ENCODE measurements at places on chromosomes 2 and 18.

DNA sequence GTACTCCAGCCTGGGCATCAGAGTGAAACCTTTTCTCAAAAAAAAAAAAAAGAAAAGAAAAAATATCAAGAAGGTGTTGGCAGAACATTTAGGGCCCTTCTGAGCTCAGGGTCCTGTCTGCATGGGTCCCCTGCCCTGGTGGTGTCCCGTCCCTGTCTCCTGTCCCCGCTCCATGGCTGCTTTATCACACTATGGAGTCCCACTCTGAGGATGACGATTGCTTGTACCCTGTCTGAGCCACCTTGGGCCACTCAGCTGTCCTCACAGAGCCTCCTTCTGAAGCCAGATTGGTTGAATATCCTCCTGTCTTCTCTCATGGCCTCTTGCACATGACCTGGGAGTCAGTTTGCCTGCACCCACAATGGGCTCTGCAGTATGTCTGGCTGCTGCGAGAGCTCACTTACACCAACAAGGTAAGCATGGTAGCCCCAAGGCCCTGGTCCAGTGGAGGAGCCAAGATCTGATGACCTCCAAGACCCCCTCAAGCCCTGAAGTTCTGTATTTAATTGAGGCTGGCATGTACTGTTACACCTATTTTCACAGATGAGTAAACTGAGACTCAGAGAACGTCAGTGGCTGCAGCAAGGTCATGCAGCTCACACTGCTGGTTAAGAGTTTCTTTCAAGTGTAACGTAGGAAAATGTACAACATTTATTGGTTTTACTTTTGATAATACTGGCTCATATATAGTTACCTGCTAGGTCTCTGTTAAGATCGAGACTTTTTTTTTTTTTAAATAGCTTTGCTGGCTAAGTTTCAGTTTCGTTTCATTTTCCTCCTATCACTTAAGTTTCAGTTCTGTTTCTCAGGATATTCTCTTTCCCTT, 16.9 kb upstream of the ZCCHC2 start:
- no peak for DNase-seq

GRCh38 chr18:34261865-34262780, 37.4 kb upstream of the NOL4 start:
- DNase-seq: no peak

DNA sequence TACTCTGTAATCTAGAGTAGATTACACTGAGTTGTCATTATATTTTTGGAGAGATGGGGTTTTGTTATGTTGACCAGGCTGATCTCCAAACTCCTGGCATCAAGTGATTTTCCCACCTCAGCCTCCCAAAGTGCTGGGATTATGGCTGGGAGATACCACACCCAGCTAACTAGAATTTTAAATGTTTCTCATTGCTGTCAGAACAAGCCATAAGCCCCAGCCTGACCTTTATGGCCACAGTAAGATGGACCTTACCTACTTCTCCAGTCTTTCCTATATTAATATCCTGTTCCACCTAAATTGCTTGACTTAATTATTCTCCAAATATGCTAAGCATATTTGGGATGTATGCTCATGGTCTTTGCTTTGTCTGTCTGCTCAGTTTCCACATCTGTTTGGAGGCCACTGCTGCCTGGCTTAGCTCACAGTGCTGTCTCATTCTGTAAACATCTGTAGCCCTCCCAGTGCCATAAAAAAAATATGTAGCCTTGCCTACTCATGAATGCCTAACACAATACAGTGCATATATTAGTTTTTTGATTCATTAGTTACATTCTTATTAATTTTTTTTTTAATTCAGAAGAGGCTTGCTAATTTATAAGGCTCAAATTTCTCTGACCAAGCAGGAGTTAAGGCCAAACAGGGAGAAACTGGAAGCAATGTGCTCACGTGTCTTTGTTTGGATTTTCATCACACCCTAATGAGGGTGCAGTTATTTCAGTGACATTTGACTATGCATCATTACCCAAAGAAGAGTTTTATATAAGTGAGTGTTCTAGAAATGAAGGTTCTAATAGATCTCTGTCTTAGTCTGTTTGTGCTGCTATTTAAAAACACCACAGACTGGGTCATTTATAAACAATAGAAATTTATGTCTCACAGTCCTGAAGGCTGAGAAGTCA, 45.3 kb upstream of the PSME4 start:
- no peak for DNase-seq

DNA sequence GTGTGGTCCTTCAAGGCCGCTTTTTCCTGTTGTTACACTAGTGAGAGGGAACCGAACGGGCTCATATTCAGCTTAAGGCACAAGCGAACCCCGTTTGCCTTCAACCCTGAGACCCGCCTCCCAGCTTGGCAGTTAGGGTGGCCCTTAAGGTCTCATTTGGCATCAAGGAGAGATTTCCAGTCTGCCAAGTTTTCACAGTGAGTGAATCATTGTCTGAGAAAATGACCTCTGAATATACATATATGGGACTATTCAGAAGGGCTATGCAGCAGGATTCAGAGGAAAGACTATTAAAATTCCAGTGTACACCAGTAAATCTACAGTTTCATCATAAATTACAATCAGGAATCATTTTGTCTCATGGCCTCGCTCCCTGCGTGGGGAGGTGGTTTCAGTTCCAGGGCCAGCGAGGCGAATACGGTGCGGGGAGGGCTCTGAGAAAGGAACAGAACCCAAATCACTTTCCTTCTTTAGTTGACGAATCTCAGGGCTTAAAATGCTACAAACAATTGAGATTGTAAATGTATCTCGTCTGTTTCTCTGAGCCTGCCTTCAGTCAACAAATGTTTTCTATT, 231.4 kb downstream of the FAM210A start:
- DNase-seq: no peak

DNA sequence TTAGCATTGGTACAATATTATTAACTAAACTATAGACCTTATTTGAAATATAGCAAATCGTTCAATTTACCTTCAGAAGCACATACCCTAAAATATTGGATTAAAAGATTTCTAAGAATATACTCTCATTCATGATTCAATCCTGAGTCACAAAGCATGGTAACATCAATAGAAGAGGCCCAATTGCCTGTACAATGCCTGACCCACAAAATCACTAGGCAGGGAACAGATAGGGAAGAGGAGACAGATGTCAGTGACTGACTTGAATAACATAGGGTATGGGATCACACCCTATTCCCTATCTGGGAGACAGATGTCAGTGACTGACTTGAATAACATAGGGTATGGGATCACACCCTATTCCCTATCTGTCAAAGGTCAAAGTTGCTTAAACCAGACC, 611.6 kb upstream of the VRK2 start:
- DNase-seq: no peak

DNA sequence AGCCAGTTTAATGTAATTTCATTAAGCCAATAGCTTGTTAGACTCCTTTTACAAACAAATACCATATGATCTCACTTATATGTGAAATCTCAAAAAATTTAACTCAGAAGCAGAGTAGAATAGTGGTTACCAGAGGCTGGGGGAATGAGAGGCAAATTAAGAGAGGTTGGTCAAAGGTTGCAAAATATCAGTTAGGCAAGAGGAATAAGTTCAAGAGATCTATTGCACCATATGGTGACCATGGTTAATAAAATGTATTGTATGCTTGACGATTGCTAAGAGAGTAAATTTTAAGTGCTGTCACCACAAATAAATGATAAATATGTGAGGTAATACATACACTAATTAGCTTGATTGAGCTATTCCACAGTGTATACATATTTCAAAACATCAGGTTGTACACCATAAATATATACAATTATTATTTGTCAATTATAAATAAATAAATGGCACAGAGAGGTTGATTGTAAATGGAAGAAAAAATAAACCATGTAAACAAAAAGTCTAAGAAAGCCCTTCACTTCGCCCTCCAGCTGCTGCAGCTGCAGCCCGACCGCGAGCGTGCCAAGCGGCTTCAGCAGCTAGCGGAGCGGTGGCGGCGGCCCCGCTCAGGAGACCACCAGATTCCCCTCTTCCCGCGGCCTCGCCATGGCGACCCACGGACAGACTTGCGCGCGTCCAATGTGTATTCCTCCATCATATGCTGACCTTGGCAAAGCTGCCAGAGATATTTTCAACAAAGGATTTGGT, 23.0 kb upstream of the ACTR2 start:
- no peak for DNase-seq

DNA sequence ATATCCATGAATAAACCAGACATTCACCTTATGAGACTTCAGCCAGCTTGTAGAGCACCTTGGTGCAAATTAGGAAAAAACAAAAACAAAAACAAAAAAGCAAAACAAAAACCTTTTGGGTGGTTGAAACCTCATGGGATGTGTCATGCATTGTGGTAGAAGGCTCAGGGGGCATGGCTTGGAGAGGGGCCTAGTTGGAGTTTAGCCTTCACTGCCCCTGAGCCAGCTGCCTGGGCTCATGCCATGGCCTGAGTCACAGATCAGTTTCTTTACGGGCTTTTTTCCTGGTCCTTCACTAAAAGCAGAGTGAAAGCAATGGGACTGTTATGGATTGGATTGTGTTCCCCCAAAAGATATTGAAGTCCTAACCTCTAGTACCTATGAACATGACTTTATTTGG, 22.0 kb upstream of the DAPL1 start:
- no peak for DNase-seq

DNA sequence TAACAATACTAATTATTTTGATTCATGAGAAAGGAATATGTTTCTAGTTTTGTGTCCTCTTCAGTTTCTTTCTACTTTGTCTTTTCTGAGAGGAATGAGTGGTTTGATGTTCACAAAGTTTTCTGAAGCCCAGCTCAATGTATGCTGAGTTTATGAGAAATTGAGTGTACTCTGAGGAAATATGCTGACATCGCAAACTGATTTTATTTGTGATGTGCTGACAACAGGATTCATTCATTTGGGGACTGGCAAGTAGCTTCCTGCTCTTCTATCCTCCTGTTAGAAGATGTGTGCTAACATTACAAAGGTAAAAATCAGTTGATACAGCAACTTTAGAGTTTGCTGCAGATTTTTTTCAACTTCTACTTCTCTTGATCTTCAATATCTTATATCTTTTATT, 403.2 kb upstream of the CDH19 start:
- DNase-seq: no peak

DNA sequence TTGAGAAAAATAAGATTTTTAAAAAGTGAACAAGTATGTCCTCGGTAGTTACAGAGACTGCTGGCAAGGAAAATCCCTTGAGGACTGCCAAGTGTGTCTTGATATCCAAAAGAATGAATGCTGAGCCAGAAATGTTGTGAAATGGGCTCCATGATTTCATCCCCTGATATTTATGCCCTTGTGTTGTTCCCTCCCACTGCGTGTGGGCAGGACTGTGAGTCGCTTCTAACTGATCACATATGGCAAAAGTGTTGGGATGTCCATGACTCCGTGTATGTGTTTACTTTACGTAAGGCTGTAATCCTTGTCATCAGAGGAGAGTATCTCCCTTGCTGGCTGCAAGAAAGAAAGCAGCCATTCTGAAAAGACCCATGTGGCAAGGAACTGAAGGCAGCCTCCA, 285.1 kb downstream of the SS18 start:
- no peak for DNase-seq

- DNase-seq: no peak
Measured at GRCh38 chr18:70559446-70559845, 270.6 kb downstream of the SOCS6 start.

DNA sequence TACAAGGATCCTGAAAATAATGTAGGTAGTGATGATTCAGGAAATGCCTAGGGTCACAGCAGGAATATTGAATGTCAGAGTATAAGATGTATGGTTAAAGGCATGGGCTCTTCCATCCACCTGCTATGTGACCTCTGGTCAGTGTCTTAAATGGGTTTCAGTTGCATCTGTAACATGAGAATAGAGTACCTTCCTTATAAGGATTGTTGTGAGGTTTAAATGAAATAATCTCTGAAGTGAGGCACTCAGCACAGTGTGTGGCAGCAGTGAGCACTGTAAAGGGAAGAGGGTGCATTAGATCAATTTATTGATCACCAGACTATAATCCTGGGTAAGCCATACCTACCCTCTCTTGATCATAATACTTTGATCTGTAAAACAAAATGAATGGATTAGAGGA, 319.1 kb downstream of the SLC4A3 start:
- no peak for DNase-seq

All from hippocampal formation (tissue), 2 donors.